ENCODE measurements at places on chromosomes 12 and 14.

GRCh38 chr12:7197841-7198240, 8.4 kb downstream of the PEX5 start:
- no peak for DNase-seq

GRCh38 chr12:88388566-88389540, 191.4 kb downstream of the KITLG start:
- no peak for DNase-seq

DNA sequence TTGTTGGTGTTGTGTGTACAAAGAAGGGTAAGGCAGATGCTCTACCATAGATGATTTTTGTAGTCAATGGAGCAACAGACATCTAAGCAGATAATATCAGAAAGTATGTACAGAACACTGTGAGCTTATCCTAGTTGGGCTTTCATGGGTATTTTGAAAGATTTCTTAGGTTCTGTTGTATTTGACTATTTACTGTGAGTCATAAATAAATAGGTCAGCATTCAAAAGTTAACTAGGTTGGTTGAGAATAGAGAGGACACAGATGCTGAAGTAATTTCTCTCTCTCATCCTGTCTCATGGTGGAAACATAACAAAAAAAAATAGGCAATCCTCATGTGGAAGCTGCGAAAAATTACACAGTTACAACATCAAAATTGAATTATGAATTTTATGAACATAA, 413.5 kb downstream of the CCDC91 start:
- DNase-seq = no peak

DNA sequence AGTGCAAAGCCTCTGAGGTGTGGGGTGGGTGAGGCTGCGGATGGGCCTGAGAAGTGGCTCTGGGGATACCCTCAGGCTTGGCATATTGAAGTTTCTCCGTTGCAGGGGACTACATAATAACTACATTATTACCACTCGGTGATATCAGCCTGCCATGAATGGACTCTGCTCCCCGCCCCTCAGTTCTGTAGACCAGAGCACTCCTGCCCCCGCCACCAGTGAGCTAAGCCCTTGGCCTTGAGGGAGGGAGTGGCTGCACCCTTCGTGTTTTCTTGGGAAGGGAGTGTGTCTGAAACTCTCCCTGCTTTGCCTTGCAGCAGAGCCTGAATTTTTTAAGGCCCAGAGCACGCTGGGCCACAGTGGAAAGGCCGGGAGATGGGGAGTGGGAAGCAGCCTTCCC, 1.7 kb downstream of the ORAI1 start:
- no peak for DNase-seq

DNA sequence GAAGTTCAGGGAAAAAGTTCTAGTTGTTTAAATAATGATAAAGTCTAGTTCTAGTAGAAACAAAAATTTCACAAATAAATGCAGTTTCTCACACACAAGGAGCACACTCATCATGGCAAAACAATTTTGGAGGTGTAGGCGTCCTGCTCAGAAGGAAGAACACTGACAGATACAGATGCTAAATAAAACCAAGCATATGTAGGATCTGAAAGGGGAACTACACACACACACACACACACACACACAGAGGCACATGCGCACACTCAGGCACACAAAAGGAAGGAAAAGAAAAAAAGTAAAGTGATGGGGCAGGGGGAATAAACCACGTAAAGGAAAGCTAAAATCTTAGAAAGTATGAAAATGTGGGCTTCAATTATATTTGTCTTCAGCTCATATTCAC, 117.7 kb downstream of the SOX5 start:
- no peak for DNase-seq

GRCh38 chr12:61384511-61384910, 875.7 kb upstream of the USP15 start:
- no peak for DNase-seq

DNA sequence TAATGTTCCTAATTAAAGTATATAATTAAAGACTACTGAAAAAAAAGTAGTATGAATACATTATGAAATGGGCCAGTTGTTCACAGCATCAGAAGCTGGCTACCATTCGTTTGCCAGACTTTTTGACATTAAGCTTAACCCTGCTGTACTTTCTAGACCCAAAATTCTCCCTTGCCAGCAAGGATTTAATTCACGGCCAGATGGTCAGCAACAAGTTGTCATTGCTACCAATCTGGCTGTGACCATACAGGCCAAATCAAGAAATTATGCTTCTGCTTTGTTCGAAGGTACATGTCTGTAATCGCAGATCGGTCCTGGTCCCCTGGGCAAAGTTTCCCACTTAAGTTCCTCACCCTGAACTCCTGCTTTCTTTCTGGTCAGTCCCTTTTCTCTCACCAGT, 217.7 kb upstream of the ATXN7L3B start:
- no peak for DNase-seq

DNA sequence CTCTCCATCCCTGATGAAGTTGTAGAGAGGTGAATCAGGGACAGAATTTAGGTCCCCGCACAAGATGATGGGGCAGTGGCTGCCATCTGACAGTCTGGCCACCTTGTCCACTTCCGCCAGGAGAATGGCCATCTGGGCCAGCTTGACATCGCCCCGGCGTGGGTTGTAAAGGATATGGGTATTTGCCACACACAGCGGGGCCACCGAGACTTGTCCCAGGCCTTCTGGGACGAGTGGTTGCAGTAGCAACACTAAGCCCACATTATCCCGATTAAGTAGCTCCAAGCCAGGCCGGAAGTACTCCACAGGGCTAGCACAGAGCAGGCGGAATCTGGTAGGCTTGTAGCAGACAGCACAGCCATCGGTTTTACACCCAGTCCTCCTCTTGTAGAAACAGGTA, 6.2 kb downstream of the ANGEL1 start:
- DNase-seq = no peak

GRCh38 chr14:56723418-56723817, 86.9 kb downstream of the OTX2 start:
- DNase-seq = no peak

DNA sequence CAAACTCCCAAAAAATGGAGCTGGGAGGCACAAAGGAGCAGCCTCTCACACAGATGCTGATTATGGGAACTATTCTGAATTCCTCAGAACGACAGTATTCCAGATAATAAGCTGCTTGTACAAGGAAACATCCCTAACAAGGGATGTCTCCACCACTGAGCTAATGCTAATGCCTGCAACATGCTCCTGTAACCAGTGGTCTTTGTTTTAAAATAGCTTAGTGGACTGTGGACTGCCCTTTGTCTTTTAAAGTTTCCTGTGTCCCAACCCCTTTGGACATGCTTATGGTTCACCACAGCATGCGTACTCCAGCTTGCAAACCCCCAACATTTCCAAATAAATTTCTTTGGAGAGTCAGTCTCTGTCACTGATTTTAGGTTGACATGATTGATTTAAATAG, 16.4 kb upstream of the PITPNM2 start:
- DNase-seq = no peak

DNA sequence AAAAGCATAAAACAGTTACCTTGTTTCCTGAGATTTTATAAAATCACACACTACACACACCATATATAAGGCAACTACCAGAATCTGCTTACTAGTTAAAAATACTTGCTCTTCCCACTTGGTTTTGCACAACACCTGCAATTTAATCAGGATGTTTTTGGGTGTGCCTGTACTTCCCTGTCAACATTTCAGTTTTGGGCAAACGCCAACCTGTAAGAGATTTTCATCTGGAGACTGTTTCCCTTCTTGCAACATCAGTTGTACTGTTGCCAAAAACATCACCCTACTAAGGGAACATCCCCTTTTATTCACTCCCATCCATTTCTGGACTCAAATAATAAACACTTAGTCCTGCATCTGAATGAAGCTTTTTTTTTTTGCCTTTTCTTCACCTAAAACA, 172.3 kb downstream of the DUSP6 start:
- DNase-seq = no peak

GRCh38 chr12:127677537-127678131, 589.3 kb upstream of the TMEM132C start:
- DNase-seq = peak; percentile 21

DNA sequence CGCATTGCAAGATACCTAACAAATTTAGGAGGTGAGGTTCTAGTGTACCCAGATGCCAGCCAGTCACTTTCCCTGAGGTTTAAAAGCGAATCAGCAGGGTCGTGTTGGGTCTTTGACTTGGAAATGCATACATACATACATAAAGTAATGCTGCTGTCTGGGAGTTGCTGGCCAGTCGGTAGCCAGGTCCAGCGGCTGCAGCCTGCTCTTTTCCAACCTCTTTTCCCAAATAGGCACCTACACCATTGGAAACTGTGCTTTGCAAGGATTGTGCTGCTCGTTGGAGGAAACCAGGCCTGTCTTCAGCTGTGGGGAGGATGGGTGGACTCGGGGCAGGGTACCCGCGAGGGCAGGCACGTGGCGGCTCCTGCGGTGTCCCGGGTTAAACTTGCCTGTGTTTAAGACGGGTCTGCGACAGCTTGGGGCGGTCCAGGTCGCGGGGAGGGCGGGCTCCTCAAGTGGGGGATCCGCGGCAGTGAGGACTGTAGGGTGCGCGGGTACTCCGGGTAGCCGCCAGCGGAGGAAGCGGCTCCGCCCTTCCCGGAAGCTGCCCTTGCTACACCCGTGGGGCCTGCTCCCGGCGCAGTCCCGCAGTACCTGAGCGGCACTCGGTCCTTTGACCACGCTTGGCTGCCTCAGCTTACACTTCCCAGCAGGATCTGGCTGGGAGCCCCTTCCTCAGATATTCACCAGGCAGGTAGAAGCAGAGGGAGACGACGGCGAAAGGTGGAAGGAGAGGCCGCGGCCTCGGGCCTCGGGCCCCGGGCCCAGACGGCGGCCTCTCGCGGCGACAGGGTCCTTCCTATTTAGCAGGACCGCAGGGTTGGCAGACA, 2.7 kb downstream of the TTC6 start:
- no peak for DNase-seq

GRCh38 chr12:54409267-54409666, 9.8 kb downstream of the ITGA5 start:
- no peak for DNase-seq
